ENCODE measurements at places on chromosomes 7 and 10. TPM values are rescaled to one million over a fixed set of nuclear protein-coding genes. Genes with fewer than 3 reads are reported as not detected.

The ZNF239 gene
- 6.9 TPM for total RNA-seq

The PEX1 gene
- 10.1 TPM for total RNA-seq

The HOXA11 gene
- not detected for total RNA-seq

The ANKRD7 gene
- total RNA-seq = 0.23 TPM

The PARD3 gene
- total RNA-seq = 41.4 TPM

The NAT16 gene
- total RNA-seq = not detected

The ZNF3 gene
- total RNA-seq = 11.8 TPM

The TSPAN12 gene
- 2.0 TPM for total RNA-seq

The FAM25A gene
- total RNA-seq = not detected

The NKX6-2 gene
- total RNA-seq = not detected

The TLX1 gene
- not detected for total RNA-seq

The TAS2R3 gene
- total RNA-seq = 0.68 TPM

The TMEM184A gene
- total RNA-seq = not detected

The CALML3 gene
- total RNA-seq = not detected

The ERVW-1 gene
- total RNA-seq = not detected

The WEE2 gene
- total RNA-seq = not detected

The OR2A7 gene
- 0.23 TPM for total RNA-seq

The MBL2 gene
- not detected for total RNA-seq

The UBN2 gene
- 2.9 TPM for total RNA-seq

The CISD1 gene
- 21.5 TPM for total RNA-seq

The SRRM3 gene
- 0.53 TPM for total RNA-seq

The CHAT gene
- not detected for total RNA-seq

The LLCFC1 gene
- total RNA-seq = not detected

The ZNF503 gene
- 1.6 TPM for total RNA-seq

The ZPBP gene
- not detected for total RNA-seq

The GPAM gene
- total RNA-seq = 11.1 TPM

The ANKRD61 gene
- total RNA-seq = 0.35 TPM

The ITIH5 gene
- 0.08 TPM for total RNA-seq

The KIAA1217 gene
- 1.2 TPM for total RNA-seq

The CPED1 gene
- 32.2 TPM for total RNA-seq

The OR6B1 gene
- total RNA-seq = not detected

The GRM3 gene
- not detected for total RNA-seq

The HTR7 gene
- 0.94 TPM for total RNA-seq

The HTRA1 gene
- 98.8 TPM for total RNA-seq

The CLRN3 gene
- total RNA-seq = not detected

The CYP2C9 gene
- not detected for total RNA-seq

The HNRNPH3 gene
- 30.0 TPM for total RNA-seq
